ENCODE measurements at places on chromosomes 6 and 20. TPM values are rescaled to one million over a fixed set of nuclear protein-coding genes. Genes with fewer than 3 reads are reported as not detected.

DNA sequence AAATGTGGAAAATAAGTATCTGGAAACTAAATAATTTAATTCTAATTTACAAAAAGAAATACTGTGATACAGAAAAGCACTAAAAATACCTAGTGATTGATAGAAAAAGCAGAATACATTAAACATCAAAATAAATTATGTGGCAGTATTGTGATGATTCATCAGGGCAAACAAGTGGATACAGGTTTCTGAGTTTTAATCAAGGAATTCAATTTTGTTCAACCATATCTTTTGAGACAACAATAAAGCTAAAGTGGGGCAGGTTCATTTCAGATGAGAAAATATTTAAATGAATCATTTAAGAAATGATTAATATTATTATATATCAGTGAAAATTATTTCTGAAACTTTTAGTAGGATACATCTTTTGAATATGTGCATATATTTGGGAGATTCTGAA lies 49.8 kb downstream of the GRIK2 start:
- H3K4me1 ChIP-seq: no peaks in the 10 kb centered on the region
- no peak overlapping the region for H3K27ac ChIP-seq
- no peak overlapping the region for H3K4me3 ChIP-seq
- no peak for DNase-seq
- no peaks in the 10 kb centered on the region for H3K27me3 ChIP-seq

The PARD6B gene
- total RNA-seq: 1.4 TPM

- no peaks in the 10 kb centered on the region for H3K4me1 ChIP-seq
- H3K27ac ChIP-seq: peak overlapping the region; percentile 94
- H3K36me3 ChIP-seq: no peaks in the 10 kb centered on the region
Observed at GRCh38 chr6:4776493-4777393, 539 bp downstream of the CDYL start.

The SLC4A11 gene
- 4.9 TPM for total RNA-seq

The FBXO5 gene
- total RNA-seq: 7.0 TPM

The HLA-DQB1 gene
- 1.3 TPM for total RNA-seq

The TOMM34 gene
- total RNA-seq: 20.3 TPM

- H3K27me3 ChIP-seq: no peaks in the 10 kb centered on the region
- no peaks in the 10 kb centered on the region for H3K4me1 ChIP-seq
- H3K4me3 ChIP-seq: no peak overlapping the region
- no peak for DNase-seq
Observed at GRCh38 chr20:10540636-10541493, 105.8 kb downstream of the SLX4IP start.

DNA sequence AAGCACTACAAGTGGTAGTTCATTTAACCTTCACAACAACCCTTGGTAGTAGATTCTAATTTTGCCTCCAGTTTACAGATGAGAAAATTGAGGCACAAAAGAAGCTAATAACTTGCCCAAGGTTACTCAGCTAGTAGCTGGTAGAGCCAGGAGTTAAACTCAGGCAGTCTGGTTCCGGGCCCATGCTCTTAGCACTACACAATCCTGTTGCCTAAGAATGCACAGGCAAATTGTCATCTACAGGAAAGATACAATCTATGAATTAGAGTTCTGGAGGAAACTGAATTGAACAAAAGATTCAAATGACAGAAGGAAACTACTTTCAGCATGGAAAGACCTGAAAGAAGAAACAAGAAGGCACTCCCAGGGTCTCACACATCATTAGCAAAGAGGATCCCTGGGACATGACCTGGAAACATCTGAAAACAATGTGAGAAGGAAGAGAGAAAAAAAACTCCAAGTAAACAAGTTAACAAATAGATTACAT lies 56.8 kb downstream of the ZHX3 start:
- no peaks in the 10 kb centered on the region for H3K36me3 ChIP-seq
- H3K27me3 ChIP-seq: no peaks in the 10 kb centered on the region
- H3K27ac ChIP-seq: no peak overlapping the region

DNA sequence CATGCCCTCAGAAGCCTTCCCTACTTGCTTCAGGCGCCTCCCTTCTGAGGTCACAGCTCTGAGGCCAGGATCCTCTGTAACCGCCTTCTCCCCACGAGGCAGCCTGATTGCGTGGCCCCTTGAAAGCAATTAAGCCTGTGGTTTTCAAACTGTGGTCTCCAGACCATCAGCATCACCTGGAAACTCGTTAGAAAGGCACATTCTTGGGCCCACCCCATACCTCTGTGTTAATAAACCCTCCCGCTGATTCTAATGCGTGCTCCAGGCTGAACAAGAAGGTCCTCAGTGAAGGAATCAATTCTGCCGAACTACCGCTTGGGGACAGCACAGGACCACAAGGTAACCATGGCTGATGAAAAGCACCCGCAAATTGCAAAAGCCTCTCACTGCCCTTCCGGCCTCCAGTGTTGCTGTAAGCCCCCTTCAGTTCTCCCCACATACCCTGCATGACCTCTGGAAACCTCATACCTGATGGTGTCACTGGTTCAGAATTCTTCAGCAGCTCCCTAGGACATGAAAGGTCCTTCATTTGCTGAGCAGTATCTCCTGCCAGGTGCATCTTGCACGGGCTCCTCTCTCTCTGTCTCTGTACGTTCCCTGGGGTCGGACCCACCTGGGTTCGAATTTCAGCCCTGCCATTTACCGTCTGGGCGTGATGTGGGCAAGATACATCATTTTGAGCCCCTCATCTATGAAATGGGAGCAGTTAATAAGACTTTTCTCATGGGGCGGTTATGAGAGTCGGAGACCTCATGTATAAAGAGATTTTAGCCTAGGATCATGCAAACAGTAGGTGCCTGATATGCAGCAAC lies 93.3 kb upstream of the RNF24 start:
- no peak overlapping the region for H3K4me3 ChIP-seq
- no peaks in the 10 kb centered on the region for H3K27me3 ChIP-seq
- H3K4me1 ChIP-seq: no peaks in the 10 kb centered on the region
- no peak for DNase-seq

The KHDC1 gene
- 0.32 TPM for total RNA-seq

The TNXB gene
- 32.9 TPM for total RNA-seq

The PLA2G7 gene
- 7.2 TPM for total RNA-seq

- no peaks in the 10 kb centered on the region for H3K27me3 ChIP-seq
- H3K36me3 ChIP-seq: no peaks in the 10 kb centered on the region
- no peak overlapping the region for H3K27ac ChIP-seq
- DNase-seq: no peak
- H3K4me1 ChIP-seq: no peaks in the 10 kb centered on the region
Observed at GRCh38 chr20:38225900-38226263, 34.7 kb downstream of the KIAA1755 start.

GRCh38 chr20:8322662-8323217 lies 190.7 kb downstream of the PLCB1 start:
- no peaks in the 10 kb centered on the region for H3K36me3 ChIP-seq
- H3K27ac ChIP-seq: no peak overlapping the region
- no peaks in the 10 kb centered on the region for H3K4me1 ChIP-seq
- no peaks in the 10 kb centered on the region for H3K27me3 ChIP-seq
- H3K4me3 ChIP-seq: no peak overlapping the region

The PTCRA gene
- not detected for total RNA-seq

The HLA-C gene
- 359 TPM for total RNA-seq

- H3K36me3 ChIP-seq: no peaks in the 10 kb centered on the region
- H3K27me3 ChIP-seq: no peaks in the 10 kb centered on the region
- DNase-seq: no peak
- H3K4me1 ChIP-seq: peaks cover 13% of the 10 kb centered on the region
- peak overlapping the region; percentile 83 for H3K27ac ChIP-seq
- H3K4me3 ChIP-seq: peak overlapping the region; percentile 19
Observed at GRCh38 chr6:4606821-4607704, 169.1 kb upstream of the CDYL start.

The GPR6 gene
- total RNA-seq: 0.15 TPM

DNA sequence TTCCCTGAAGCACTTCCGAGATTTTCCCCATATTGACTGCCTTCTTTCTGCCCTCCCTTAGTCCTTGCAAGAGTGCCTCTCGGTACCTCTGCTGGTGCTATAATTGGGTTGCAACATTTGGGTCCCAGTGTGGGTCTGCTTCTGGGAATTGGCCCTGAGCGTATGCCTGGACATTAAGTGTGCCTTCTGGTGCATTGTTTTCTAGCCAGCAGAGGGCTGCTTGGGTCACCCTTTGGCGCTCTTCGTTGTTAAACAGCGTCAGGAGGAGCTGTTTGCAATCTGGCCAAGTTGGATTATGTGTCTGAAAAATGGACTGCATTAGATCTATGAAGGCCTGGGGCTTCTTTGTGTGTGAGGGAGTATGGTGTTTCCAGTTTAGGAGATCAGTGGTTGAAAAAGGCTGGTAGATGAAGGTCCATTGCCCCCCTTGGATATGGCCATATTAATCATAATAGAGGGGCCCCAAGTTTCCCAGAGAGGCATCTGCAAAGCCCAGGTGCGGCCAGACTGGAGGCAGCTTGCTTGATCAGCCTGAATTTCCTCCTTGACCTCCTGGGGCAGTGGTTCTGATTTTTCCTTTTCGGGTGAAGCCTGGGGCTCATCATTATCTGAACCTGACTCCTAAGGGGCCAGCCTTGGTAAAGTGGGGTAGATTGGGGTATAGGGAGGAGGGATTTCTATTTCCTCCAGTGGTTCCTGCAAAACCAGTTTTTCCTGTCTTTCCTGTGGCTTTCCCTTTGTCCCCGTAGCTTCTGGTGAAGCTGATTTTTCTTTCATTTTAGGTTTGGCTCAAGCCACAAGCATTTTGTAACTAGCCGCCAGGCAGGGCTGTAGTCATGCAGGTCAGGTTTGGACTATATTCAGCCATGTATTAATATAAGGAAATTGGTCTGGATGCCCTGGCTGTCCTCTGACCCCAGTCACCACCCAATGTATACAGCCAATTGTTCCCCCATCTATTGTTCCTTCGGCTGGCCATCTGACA lies 85.4 kb upstream of the GPR6 start:
- H3K4me1 ChIP-seq: peaks cover 4% of the 10 kb centered on the region
- peak; percentile 71 for DNase-seq
- H3K27me3 ChIP-seq: no peaks in the 10 kb centered on the region
- peak overlapping the region; percentile 69 for H3K27ac ChIP-seq
- H3K4me3 ChIP-seq: no peak overlapping the region

GRCh38 chr20:62734326-62734725 lies 25.7 kb downstream of the NTSR1 start:
- no peaks in the 10 kb centered on the region for H3K27me3 ChIP-seq
- no peak overlapping the region for H3K4me3 ChIP-seq
- H3K27ac ChIP-seq: no peak overlapping the region
- no peak for DNase-seq
- no peaks in the 10 kb centered on the region for H3K36me3 ChIP-seq
- H3K4me1 ChIP-seq: no peaks in the 10 kb centered on the region

DNA sequence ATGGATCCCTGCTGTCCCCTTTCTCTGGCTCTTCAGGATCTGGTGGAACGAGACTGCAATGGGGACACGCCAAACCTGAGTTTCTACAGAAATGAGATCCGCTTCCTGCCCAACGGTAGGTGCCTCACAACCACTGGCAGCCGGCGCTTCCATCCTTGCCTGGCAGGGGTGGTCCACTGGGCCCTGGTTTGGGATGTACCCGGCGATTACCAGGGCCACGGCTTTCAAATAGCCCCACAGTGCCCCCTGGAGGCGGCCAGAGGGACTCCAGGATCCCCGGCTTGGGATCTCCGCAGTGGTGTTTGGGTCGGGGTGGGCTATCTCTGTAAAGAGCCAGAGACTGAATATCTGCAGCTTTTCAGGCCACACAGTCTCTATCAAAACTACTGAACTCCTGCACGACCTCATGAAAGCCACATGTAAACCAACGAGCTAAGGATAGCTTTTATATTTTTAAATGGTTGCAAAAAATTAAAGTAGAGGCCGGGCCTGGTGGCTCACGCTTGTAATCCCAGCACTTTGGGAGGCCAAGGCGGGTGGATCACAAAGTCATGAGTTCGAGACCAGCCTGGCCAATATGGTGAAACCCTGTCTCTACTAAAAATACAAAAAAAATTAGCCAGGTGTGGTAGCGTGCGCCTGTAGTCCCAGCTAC lies 3.7 kb downstream of the OGFR start:
- no peak overlapping the region for H3K4me3 ChIP-seq
- H3K27me3 ChIP-seq: no peaks in the 10 kb centered on the region
- peak; percentile 68 for DNase-seq
- peaks cover 12% of the 10 kb centered on the region for H3K4me1 ChIP-seq

The BLOC1S5 gene
- total RNA-seq: 16.6 TPM

GRCh38 chr6:80544555-80544954 lies 438.1 kb downstream of the BCKDHB start:
- no peaks in the 10 kb centered on the region for H3K27me3 ChIP-seq
- no peak overlapping the region for H3K27ac ChIP-seq
- no peaks in the 10 kb centered on the region for H3K4me1 ChIP-seq
- no peaks in the 10 kb centered on the region for H3K36me3 ChIP-seq
- DNase-seq: no peak

DNA sequence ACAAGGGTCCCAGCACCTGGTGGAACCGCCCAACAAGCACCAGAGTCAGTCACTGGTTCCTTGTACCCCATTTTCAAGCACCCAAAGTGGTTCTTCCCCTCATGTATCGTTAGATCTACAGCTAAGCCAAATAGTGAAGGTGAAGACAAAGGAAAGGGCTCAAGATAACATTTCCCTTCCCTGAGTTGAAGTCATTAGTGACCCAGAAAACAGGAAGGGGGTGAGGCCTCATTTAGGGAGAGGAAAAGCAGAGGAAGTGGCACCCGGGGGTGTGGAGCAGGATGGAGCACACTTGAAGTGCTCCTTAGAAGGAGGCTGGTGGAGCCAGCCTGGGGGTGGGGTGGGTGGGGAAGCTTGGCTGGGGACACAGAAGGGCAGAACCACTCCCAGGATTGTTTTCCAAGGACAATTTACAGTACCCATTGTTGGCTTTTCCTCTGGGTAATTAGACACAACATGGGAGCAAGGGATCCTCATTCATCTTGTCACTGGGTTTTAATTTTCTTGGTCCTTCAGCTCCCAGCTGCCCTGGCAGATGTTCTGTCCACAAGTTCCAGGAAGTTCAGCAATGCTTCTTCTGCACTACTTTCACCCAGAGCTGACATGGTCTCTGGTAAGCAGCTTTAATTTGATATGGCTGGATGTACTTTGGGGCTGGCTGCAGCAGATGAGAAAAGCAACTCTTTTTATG lies 73.3 kb upstream of the CD93 start:
- no peaks in the 10 kb centered on the region for H3K27me3 ChIP-seq
- DNase-seq: no peak
- no peak overlapping the region for H3K4me3 ChIP-seq
- no peaks in the 10 kb centered on the region for H3K4me1 ChIP-seq

- no peak overlapping the region for H3K4me3 ChIP-seq
- peak overlapping the region; percentile 70 for H3K27ac ChIP-seq
- DNase-seq: no peak
Observed at GRCh38 chr20:38144974-38145728, 19.9 kb downstream of the TGM2 start.

The CST2 gene
- not detected for total RNA-seq

The FOXF2 gene
- 1.6 TPM for total RNA-seq

DNA sequence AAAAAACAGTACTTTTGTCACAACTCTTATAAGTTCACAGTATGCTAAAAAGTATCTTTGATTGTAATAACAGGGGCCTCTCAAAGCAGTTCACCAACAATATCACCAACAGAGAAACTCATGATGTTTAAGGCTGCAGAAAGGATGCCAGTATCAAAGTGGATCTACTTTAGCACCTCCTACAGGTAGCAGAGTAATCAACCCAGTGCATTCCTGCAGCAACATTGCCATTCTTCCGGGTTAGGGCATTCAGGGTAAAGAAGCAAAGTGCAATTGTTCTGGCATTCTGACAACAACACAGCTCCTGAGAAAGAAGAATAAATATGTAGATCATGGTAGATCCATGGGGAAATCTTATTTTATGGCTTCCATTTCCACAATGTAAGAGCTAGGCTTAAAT lies 7.6 kb upstream of the SLC17A4 start:
- no peak overlapping the region for H3K27ac ChIP-seq
- H3K4me1 ChIP-seq: no peaks in the 10 kb centered on the region
- no peak overlapping the region for H3K4me3 ChIP-seq
- no peaks in the 10 kb centered on the region for H3K27me3 ChIP-seq

The HMGN3 gene
- total RNA-seq: 73.6 TPM

The COL10A1 gene
- total RNA-seq: not detected

Measured in breast epithelium (tissue), 4 donors.